ENCODE measurements at places on chromosomes 7 and 10.

DNA sequence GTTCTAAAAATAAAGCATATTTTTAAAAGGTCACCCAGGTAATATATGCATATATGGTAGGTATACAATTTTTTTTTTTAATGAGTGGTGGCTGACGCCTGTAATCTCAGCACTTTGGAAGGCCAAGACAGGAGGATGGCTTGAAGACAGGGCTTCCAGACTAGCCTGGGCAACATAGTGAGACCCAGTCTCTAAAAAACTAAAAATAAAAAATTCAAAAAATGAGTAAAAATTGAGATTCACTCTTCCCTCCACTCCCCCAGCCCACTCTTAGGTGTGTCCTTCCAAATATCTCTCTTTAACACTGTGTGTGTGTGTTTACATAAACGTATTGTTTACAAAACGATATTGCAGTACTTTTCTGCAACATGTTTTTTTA is 929 bp upstream of the ANXA11 start:
- no peak for DNase-seq

DNA sequence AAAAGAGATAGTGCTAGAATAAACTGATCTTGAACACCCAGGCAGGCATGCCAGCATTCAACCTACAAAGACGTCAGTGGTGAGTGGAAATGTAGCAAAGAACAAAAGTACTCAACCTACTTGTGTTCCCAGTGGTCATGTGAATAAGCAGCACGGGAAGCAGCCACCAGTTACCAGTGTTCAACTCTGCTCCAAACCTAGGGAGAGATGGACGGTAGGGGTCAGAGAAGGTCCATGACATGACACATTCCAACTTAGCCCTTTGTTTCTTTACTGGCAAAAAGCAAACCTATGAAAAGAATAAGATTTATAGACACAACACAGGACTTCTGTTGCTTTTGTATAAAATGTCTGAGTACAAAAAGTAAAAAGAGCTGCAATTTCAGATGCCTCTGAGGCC is 511.4 kb downstream of the XPNPEP1 start:
- no peak for DNase-seq

- no peak for DNase-seq
Observed at GRCh38 chr10:93849593-93849992, 44.2 kb upstream of the SLC35G1 start.

- peak; percentile 39 for DNase-seq
Observed at GRCh38 chr10:132547421-132547861, 9.9 kb downstream of the INPP5A start.

GRCh38 chr7:52302765-52303520 is 732.5 kb upstream of the POM121L12 start:
- DNase-seq, result no peak

- peak; percentile 62 for DNase-seq
Observed at GRCh38 chr10:114042895-114043531, 653 bp upstream of the ADRB1 start.

DNA sequence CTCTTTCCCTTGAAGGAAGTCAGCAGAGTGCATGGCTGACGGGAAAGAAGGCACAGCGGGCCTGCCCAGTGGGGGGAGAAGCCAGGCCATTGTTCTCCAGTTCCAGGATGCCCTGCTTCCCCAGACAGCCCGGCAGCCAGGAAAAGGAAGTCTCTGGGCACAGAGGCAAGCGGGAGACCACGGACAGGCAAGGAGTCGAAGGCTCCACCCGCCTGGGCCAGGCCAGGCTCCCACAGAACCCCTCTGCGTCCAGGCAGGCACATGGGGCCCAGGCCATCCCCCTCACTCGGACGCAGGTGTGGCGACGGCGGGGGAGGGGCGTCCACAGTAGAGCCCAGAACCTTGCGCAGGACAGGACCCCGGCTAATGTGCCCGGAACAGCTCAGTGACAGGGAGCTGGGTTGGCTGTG is 8.7 kb downstream of the GPR146 start:
- no peak for DNase-seq

- DNase-seq, result no peak
Observed at GRCh38 chr10:121104476-121105111, 253.4 kb downstream of the WDR11 start.

GRCh38 chr10:105291571-105291970 is 650.5 kb downstream of the SORCS3 start:
- no peak for DNase-seq

DNA sequence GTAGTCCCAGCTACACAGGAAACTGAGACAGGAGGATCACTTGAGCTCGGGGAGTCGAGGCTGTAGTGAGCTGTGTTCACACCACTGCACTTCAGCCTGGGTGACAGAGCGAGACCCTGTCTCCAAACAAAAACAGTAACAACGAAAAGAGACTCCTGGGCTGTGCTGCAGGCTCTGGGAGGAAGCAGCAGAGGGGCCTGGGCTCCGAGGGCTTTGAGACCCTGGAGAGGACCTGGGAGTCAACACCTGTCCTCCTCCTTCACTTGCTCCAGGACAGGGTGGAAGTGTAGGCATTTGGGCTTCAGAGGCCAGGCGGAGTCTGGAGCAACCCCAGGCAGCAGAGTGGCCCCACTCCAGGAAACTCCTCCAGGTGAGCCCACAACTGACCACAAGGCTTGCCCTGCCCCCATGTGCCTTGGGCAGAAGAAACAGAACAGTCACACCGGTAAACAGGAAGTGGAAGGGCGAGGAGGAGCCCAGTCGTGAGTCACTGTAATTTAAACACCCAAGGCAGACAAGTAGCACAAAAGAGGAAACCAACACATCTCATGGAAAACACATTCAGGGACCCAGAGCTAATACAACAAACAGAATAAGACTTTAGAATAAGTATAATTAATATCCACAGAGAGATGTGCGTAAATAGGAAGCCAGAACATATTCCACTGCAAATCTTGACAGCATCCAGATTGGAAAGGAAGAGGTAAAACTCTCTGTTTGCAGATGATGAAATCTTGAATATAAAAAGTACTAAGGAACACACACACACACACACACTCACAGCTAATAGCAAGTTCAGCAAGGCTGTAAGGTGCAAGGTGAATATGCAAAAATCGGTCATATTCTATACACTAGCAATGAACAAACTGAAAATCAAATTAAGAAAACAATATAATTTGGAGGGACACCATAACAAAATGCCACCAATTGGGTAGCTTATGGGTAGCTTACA is 20.5 kb upstream of the RASGEF1A start:
- peak; percentile 85 for DNase-seq

GRCh38 chr10:48357631-48358030 is 51.2 kb downstream of the MAPK8 start:
- no peak for DNase-seq

DNA sequence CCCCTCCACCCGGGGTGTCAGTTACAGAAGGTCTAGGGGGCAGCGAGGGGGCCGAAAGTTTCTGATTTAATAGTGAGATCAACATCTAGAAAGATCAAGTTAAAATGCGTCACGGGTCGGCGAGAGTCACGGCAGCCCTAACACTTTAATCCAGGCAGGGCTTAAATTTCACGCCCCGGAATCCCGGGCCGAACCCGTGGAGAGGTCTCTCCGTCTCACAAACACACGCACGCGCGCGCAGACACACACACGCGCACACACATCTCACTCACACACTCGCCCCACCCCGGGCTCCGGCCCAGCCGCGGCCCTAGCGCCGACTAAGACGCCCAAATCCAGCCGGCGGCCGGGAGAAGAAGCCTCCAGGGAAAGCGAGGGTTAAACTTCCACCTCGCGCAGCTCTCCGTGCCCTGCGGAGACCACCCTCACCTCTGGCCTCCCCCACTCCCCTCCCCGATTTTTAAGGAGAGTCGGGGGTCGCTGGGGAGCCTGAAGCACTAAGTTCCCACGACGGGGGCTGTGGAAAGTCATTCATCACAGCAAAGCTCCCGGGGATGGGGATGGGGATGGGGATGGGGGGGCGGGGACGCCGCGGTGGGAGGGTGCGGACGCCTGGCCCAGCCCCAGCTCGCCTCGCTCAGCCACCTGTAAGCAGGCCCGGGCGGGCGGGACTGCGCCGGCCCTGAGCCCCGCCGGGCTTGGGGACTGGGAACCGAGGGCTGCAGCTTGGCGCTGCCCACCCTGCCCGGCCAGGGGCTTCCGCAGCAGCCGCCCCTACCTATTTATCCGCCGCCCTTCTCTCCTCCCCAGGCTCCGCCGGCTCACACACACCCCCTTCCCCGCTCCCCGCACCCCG is 1.6 kb downstream of the PDGFA start:
- DNase-seq, result peak; percentile 80

DNA sequence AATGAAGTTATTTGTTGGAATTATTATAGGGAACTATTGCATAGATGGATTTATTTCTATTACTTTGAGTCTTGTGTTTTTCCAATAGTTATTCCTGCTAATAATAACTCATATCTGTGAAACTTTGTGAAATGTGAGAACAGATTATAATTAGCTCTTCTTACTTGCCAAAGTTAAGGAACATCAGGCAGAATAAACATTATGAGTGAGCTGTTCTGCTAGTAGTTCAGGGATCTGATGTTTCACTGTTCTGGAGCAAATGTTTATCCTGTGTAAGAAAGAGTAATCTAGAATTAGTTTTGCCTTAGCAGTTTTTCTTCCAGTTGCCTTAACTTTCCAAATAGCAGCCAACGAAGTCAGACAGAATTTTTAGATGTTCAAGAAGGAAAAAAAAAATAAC is 245.2 kb upstream of the PLXDC2 start:
- no peak for DNase-seq

DNA sequence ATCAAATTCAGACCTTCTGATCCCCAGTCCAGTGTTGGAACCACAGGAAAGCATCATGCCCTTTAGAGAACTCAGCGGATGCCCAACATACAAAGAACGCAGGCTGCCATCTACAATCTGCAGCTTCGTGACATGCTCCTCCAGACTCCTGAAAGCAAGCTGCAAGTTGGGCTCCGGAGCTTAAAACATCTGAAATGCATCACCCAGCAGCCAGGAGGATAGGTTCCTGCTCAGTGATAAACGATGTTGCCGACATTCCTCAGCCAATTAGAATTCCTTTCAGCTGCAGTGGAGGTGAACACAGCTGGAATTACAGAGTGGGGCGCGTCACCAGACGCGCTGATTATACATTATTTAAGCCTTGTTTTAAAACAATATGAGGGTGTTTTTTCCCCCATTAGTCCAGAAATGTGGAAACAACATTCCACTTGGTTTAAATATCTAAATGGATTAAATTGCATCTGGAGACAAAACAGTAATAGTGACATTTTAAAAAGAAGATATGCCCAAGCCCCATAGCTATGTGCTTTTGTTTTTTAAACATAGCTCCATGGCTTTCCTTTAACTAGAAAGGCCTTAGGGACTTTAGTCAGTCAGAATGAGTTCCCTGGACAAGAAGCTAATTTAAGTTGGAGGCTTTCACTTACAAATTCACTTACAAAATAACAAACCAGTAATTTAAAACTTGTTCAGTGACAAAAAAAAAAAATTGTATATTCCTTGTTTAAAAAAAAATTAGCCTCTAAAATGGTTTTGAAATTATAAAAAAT is 6.3 kb downstream of the SMURF1 start:
- no peak for DNase-seq

GRCh38 chr7:155954550-155955366 is 142.5 kb upstream of the SHH start:
- DNase-seq, result no peak

DNA sequence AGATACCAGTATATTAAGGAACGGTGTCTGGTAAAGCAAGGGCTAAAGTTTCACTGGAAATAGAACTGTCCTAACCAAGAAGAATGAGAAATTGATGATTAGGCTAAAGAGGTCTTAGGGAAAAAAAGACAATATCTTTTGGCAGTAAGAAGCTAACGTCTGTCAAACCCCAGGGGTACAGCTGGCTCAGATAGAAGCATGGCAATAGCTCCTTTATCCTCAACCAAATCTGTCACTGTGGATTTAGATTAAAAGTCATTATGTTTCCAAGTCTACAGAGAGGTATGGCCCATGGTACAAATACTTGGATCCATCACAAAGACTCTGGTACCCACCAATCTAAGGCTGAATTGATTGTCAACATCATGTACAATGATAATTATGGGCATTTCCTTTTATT is 8.6 kb upstream of the SLC16A9 start:
- no peak for DNase-seq

DNA sequence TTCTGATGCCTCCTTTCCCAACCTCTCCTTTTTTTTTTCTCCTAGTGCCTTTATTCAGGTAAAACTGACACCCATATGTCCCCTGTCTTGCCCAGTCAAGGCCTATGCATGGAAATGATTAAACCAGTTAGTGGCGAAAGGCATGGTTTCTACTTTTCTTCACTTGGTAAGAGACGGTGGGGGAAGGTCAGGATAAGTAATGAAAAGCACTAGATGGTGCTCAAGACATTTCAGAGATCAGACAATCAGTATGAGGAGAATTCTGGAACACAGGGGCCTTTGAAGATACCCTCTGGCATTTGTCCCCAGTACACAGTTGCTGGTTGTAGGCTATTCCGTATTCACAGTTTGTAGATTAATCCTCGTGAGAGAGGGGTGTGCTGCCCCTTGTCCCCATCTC is 121.2 kb downstream of the RTKN2 start:
- DNase-seq, result no peak

- no peak for DNase-seq
Observed at GRCh38 chr7:68984306-68984705, 614.0 kb upstream of the AUTS2 start.

DNA sequence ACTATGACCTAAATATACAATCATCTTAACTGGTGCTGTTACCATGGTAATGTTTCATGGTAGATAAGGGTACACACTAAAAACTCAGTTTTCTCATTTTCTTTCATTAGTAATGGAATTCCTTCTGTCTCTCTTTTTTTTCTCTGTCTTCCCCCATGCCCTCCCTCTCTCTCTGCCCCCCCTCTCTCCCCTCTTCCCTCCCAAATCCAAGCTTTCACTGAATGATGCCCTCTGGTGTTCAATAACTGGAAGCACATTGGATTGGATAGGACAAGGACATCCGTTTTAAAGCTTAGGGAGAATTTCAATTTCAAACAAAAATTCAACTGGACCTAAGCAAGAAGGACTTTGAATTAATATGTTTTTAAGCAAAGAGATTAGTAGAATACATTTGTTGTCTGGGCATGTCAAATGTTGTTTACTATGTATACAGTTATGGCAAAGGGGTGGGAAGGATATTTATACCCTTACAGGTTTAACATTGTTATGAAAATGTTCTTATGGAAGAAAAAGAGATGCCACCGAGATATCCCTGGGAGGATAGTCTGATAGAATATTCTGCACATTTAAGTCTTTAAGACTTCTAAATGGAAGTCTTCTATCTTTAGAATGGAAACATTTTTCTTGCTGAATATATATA is 6.1 kb downstream of the CHRM2 start:
- no peak for DNase-seq

GRCh38 chr10:63318491-63318890 is 147.3 kb downstream of the JMJD1C start:
- DNase-seq, result no peak

All from Peyer's patch (tissue), 4 donors.